ENCODE measurements at places on chromosomes 11 and 22.

DNA sequence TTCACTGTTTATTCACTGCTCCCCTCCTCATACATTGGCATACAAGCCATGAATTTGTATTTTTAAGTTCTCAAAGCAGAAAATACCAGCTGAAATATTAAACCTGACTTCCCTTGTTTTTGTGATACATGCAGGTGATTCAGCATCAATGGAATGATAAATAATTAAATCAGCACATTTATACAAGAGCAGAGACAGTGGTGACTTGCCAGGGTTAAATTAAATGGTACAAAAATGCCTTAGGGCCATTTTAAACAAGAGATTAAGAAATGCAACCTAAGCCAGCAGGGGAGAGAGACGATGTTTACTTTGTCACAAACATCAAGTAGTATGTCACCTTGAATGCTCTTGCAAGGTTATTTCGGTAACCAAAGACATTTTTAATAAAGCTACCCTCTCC, 95.9 kb upstream of the DDI1 start:
- DNase-seq, result no peak

DNA sequence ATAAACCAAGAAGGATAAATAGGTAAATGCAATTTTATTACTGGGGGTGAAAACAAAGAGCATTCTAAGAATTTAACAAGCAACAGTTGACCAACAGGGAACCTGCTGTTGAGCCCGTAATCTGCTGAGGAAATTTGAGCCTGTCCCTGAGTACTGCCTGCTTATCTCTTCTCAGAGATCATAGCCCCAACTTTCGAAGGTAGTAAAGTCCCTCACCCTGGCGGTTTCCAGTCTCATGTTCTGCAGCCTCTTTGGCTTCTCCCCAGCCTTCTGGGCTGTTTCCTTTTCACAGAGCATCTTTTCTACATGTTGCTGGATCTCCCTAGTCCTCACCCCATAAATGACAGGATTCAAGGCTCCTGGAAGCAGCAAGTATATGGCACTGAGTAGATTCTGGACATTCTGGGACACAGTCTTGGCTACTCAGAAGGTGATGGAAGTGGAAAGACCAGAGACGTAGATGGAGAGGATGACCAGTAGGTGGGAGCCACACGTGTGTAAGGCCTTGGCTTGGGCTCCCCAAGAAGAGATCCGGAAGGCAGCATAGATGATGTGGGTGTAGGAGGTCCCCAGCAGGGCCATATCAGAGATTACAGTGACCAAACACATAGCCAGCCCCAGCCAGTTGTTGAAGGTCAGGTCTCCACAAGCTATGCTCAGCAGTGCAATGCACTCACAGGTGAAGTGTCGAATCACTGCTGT, 51.6 kb downstream of the RRM1 start:
- no peak for DNase-seq

GRCh38 chr11:44316659-44317240, 6.8 kb upstream of the ALX4 start:
- DNase-seq, result no peak

DNA sequence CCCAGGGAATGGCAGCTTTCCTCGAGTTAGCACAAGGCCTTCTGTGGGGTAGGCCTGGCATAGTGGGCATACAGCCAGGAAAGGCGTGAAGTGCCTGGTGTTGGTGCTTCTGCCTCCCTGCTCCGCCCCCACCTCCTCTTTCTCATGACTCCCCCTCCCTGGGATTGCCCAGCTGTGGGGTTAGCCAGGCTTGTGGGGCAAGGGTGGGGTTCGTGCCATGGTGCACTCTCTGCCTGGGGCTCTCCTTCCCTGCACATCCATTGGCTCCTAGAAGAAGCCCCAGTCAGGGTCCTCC, 236.8 kb upstream of the NCAM1 start:
- no peak for DNase-seq

DNA sequence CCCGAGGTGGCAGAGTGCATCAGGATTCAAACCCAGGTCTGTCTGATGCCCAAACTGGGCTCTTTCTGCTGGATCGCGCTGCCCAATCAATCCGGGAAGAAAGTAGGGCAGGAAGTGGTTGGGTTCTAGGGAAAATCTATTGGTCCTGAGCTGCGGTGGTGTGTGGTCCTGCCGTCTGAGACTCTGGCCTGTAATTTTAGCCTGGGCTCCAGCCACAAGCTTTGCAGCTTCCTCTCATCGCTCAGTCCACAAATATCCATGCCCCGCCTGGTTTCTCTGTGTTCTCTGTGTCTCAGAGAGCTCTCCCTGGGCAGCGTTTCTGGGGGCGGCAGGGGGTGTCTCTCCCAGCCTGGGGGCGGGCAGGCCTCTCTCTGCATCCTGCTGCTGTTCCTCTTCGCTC, 18.7 kb downstream of the CACNG2 start:
- DNase-seq, result no peak

GRCh38 chr22:37588546-37589215, 8.8 kb upstream of the LGALS2 start:
- no peak for DNase-seq

- no peak for DNase-seq
Observed at GRCh38 chr22:46586531-46587011, 33.6 kb upstream of the GRAMD4 start.

- DNase-seq, result peak; percentile 53
Observed at GRCh38 chr11:76615950-76616349, 54.6 kb downstream of the LRRC32 start.

DNA sequence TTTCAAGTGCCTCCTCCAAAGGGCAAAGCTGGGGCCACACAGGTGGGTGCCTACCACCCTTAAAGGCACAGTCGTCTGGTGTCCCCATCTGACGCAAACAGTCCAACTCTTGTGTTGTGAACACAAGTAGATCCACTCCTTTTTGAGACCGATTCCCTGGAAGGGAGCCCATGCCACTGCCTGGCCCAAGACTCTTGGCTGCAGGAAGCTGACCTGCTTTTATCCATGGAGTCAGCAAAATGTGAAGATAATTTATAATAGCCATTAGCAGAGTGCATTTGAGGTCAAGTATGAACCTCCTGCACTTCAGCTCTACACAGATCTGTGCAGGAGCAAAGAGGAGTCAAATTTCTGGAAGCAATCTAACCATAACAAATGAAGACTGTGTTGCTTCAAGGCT, 68.5 kb downstream of the ADM start:
- no peak for DNase-seq
